Right ventricle myocardium inferior (tissue), 1 donor: ENCODE measurements at places on chromosomes 4 and X.

DNA sequence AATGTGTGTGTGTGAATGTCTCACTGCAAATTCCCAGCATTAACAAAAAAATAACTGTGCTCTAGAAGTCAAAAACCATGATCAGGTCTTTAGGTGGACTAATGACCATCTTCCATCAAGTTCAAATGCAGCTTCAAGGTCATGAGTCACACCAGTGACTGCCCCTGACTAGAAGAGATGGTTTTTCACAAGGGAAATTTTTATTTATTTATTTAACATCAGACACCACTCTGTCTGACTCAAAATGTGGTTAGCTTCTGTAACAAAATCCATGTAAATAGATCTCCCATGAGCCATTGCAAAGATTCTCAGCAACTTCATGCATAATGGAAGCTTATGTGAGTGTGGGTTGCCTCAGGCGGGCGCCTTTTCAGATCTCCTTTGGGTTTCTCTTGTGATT lies 219.2 kb downstream of the KIT start:
- no peak for DNase-seq

- no peak for DNase-seq
These were observed 4.3 kb downstream of the GABRQ start for GRCh38 chrX:152641996-152642395.

- DNase-seq: no peak
These were observed 1865.3 kb upstream of the AGA start for GRCh38 chr4:179307297-179308136.

DNA sequence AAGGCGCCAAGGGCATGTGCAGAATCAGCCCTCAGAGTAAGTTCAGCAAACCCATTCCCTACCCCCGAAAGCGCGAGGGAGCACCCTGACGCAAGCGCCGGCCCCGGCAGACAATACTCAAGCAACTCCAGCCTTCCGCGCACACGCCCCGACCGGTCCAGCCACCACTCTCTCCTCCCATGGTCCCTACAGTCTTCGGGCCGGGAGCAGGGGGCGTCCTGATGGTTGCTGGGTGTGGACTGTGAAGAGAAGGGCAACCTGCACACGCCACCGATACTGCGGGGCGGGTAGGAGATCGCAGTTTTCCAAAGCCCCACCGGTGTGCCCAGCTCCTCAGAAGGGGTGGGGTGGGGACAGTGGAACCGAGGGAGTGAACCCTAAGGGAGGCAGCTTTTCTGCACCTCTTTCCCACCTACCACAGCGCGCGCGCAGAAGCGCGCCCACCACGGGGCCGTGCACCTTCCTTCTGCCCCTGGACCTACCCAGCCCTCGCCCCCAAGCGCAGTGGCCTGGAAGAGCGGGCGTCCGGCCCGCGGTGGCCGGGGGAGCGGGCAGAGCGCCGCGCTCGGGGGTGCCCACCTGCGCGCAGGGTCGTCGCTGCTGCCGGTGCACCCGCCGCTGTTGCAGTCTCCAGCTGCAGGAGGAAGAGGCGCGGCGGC lies 650.2 kb upstream of the DIPK2B start:
- no peak for DNase-seq

DNA sequence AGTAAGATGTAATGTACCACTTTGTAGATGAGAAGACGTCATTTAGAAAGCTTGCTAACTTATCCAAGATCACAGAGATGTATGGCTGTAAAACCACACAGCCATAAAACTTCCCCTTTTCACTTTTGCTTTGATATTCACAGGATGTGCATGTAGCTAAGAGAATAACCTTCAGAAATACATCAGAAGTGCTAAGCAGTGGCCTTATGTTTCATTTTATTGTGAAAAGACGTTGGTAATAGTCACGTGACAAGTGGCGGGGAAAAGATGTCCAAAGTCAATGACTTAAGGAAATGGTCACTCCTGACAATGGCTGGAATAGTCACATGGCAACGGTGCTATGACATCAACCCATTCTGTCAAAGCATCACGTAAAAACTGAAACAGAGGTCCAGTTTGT lies 12.9 kb upstream of the WDR17 start:
- no peak for DNase-seq

GRCh38 chr4:102474736-102475504 lies 26.2 kb upstream of the NFKB1 start:
- DNase-seq: no peak

DNA sequence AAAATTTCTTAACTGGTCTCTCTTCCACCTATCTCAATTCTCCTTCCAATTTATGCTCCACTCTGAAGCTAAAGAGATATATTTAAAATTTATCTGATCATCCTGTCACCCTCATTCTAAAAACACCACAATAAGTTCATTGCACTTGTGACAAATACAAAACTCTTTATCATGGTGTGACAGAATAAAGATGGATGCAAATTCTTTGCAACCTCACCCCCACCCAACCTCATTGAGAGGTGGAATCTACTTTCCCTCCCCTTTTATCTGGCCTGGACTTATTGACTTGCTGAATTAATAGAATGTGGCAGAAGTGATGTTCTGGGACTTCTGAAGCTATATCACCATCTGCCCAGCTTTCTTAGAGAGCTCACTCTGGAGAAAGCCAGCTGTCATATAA lies 46.5 kb downstream of the IDS start:
- no peak for DNase-seq

DNA sequence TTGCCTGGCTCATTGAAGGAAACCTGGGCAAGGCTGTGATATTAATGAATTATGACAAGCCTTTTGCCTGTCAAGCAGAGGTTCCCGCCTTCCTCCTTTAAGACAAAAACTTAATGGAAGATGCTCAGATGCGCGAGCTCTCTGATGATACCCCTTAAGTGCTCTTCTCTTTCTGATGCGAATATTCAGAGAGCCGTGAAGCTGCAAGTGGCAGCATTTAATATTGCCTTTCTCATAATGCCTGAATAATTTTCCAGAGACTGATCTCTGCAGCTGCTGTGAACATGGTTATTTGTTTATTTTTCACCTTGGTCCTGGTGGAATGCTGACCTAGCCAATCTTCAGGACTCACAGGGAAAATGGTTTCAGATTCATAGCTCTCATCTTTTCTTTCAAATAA lies 251.8 kb downstream of the TENM3 start:
- no peak for DNase-seq

GRCh38 chrX:6924443-6925077 lies 223.0 kb upstream of the STS start:
- no peak for DNase-seq

GRCh38 chrX:118350221-118350620 lies 4.3 kb downstream of the WDR44 start:
- DNase-seq: no peak

GRCh38 chr4:143291314-143291713 lies 45.4 kb upstream of the GAB1 start:
- no peak for DNase-seq

- peak; percentile 76 for DNase-seq
These were observed 9.9 kb downstream of the TNIP2 start for GRCh38 chr4:2745981-2746806.

- DNase-seq: no peak
These were observed 18.3 kb upstream of the H2AZ1 start for GRCh38 chr4:99968330-99968729.

- DNase-seq: no peak
These were observed 25.5 kb downstream of the PALLD start for GRCh38 chr4:168522356-168522755.

- DNase-seq: no peak
These were observed 179.7 kb downstream of the AMELX start for GRCh38 chrX:11472879-11473278.

GRCh38 chr4:182553653-182554052 lies 310.5 kb downstream of the TENM3 start:
- no peak for DNase-seq

DNA sequence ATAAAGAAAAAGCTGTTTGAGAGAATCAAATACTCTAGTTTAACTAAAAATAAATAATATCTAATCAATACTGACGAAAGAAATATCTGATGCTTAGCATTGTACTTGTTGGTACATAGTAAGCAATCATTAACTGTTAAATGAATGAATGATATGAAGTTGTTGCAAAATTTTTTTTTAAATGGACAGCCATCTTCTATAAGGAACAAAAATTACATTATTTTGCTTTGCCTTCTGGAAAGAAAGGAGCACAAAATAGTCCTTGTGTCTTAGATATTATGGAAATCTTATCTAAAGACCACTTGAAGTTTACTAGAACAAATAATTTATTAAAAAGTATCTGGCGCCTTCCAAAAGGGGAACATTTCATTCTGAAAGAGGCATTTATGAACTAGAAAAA lies 4.5 kb downstream of the NFKB1 start:
- no peak for DNase-seq

GRCh38 chr4:42344749-42345148 lies 52.5 kb upstream of the SHISA3 start:
- no peak for DNase-seq

DNA sequence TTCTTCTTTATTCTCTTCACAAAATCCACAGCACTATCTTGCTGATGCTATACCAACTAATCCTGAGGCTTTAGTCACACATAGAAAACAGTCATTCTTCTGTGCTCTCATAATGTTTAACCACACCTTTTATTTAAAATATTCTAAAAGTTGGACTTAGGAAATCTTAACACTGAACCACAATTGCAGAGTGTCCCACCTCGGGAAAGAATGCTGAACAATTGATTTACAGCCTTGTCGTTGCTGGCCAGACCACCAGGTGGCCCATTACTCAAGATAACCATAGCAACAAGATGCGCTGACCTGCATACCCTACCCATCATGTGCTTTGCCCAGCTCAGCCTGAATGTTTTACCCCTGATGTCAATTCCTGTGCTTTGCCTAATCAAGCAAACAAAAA lies 100.8 kb downstream of the ARSJ start:
- DNase-seq: no peak

DNA sequence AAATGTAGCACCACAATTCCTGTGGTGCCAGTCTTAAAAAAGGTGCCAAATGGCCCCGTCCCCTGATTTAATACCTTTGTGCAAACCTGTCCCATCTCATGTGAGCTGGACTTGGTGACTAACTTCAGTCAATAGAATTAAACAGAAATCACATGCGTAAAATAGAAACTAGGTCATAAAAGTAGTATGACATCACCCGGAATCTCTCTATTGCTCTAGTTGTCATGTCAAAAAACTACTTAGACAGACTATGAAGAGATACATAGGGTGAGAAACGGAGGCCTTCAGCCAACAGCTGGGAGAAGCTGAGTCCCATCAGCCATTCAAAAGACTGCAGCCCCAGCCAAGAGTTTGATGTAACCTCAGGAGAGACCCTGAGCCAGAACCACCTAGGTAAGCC lies 293.5 kb upstream of the HS3ST1 start:
- no peak for DNase-seq

- no peak for DNase-seq
These were observed 48.7 kb upstream of the BCOR start for GRCh38 chrX:40146262-40147125.

DNA sequence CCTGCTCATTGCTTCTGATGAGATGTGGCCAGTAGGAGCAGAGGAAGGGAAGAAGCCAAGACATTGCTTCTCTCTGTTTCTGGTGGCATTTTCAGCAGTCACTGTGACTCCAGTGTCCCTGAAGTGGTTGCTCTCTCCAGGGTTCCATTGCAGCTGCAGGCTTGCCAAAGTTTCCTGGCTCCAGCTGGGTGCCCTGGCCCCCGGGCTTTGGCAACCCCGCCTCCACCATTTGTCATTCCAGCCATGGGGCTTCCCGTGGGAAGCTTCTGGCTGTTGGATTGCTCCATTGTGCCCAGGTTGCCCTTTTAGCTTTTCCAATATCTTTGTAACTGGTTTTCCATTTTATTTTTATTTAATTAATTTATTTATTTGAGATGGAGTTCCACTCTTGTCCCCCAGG lies 12.7 kb downstream of the FGFBP1 start:
- DNase-seq: no peak

DNA sequence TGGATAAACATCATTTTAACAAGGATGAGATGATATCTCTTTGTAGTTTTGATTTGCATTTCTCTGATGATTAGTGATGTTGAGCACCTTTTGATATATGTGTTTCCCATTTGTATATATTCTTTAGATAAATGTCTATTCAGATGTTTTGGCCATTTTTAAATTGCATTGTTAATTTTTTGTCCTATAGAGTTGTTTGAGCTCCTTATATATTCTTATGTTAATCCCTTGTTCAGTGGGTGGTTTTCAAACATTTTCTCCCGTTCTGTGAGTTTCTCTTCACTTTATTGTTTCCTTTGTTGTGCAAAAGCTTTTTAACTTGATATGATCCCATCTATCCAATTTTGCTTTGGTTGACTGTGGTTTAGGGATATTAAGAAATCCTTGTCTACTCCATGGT lies 606.0 kb downstream of the CCSER1 start:
- DNase-seq: no peak

- no peak for DNase-seq
These were observed 109.9 kb downstream of the WDFY3 start for GRCh38 chr4:84856468-84857049.

DNA sequence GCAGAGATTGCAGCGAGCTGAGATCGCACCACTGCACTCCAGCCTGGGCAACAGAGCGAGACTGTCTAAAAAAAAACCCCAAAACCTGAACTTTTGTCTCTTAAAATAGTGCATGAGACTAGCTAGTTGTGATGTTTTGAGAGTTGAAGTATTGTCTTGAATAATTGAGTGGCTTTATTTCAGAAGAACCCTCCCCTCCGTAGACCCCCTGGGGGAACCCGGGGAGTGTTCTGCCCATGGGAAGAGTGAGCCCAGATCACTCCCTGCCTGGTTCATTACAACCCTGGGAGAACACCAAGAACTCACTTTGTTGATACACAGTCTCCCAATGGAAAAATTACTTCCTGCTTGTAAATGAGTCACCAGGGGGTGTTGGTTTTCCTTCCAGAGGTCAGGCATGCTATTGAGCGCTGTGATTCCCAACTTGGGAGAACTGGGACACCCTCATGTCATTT lies 65.3 kb upstream of the SHISA3 start:
- DNase-seq: no peak

- DNase-seq: no peak
These were observed 187.3 kb downstream of the ANAPC10 start for GRCh38 chr4:144910723-144911122.

DNA sequence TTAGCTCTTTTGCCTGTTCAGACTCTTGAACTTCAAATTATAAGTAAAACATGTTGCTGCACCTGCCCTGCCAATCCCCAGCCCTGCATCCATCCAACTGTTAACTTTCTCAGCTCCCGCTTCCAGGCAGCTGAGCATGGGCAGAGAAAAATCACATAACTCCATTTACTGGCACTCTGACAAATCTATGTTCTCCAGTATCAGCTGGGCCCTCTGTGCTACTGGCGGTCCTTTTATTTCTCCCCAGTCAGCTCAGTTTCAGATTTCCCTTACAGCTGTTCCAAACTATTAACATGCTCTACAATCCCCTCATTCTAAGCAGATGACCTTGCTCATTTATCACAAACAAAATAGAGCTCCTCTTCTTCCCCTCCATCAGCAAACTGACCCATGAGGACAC lies 240.4 kb upstream of the TET2 start:
- DNase-seq: no peak

DNA sequence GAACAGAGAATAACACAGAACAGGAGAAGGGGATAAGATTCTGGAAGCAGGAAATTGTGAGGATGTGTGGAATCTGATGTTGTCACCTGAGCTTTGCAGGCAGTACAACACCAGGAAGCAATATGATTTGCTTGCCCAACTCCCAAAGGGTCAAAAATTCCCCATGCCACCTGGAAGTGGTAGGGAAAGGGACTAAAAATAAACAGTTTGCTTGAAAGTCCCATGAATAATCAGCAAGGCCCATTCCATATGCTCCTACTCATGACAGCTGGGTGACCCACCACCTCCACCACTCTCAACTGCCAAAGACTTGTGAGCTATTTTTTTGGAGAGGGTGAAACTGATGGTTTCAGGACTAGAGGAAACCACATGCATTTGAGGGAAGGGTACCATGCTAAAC lies 168.4 kb downstream of the KCNIP4 start:
- no peak for DNase-seq
